NCI-H82 (cell line): ENCODE measurements at places on chromosomes 11 and 22.

DNA sequence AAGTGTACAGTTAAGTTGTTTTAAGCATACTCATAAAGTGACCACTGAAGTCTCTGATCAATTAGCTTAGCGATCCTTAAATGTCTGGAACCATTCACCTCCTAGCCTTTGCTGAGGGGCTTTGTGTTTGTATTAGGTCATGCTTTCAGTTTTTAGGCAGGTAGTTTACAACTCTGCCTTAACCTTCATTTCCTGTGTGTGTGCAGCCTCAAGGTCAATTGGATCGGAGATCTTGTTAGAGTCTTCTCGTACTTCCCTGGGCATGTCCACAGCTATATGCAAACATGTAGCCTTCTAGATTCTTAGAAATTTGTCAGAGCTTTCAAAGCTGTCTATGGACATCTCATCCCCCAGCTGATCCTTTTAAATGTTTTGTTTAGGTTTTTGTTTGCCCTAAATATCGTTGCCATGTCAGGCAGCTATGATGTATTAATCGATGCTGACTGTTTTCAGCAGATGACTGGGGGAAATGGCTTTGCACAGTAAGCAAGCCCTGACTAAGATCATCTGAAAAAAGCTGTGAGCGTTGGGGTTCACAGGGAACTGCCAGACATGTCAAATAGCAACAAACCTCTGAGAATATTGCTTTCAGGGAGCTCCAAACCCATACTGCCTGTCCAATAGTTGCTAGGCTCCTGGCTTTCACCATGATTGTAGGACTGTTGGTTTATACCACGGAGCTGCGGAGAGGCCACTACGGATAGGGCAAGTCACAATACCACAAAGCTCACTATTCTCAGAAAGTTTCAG, 45.6 kb downstream of the GLYAT start:
- DNase-seq: no peak

DNA sequence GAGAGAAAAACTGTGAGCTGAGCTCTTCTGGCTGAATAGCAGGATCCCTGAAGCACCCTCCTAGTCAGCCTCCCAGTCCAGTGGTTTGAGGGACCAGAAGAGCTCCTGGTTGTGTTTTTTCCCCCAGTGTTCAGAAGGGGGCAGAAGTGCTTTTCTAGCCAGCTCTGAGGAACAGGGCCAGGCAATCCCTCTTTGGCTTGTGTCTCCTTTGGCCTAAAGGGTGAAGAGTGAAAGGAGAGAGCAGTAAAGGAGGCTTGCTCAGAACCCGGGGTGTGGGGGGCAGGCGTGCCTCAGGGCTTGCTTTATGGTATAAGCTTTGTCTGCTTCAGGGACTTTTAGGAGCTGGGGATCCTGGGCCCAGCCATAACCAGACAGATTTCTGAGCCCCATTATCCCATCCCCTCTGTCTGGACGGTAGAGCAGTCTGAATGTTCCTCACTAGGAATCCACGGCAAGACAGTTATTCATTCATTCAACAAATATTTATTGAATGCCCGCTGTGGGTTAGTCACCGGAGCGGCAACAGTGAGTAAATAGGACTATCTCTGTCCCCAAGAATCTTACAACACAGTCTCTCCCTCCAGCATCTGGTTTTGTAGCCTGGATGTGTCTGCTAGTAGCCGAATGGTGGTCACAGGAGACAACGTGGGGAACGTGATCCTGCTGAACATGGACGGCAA, 14.5 kb downstream of the ACP2 start:
- peak; percentile 32 for DNase-seq

GRCh38 chr22:50526834-50527801, 1.7 kb upstream of the SCO2 start:
- DNase-seq: peak; percentile 60

DNA sequence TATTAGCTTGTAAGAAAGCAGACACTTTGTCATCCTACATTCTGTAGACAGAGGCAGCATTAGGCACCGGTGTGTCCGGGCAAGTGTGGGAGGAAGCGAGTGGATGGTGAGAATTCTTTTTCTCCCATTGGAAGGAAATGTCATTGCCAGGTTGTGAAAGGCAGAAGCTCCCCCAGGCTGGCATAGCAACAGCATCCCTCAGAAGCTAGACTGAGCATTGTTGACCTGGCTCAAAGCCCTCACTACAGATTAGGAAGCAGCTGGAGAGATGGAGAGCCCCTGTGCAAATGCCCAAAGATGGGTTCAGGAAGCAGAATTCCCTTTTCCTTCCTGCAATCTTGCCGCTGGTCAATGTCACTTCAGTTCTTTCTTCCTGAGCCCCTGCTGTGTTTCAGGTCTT, 1299.3 kb downstream of the TBC1D22A start:
- DNase-seq: no peak

GRCh38 chr11:32099516-32099915, 8.6 kb downstream of the RCN1 start:
- peak; percentile 34 for DNase-seq

DNA sequence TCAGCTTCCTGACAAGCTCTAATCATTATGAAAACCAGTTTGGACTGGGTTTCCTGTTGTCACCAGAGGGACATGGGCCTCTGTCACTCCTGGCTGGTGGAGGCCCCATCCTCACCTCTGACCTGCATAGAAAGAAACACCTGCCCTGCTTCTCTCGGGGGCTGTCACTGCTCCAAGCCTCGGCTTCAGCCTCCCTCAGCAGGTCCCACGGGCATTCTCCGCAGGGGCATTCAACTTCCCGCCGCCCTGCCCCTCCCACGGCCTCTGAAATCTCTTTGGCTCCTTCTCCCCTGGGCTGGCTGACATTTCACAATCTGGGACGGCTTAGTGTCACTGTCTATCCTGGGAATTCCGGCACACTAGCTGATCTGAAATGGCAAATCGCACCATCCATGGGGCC, 257.9 kb downstream of the CTTN start:
- DNase-seq: no peak

GRCh38 chr11:74546752-74547151, 45.6 kb upstream of the POLD3 start:
- no peak for DNase-seq

GRCh38 chr11:79066456-79067351, 374.1 kb downstream of the TENM4 start:
- peak; percentile 47 for DNase-seq

DNA sequence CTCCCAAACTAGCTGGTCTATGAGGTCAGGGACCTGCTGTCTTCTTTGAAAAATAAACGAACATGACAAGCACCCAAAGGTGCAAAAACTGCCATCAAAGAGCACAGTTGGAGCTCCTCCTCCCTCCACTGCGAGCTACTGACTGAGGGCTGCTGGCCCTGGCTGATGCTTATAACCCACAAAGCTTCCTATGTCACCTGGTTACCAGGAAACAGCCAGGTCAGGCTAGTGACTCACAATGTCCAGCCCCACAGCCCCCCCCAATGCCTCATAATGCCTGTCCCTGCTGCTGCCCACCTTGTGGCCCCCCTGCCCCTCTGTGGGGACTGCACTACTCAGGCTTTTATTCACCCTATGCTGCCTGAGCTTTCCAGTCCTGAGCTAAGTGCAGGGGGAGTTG, at the start of gene DRICH1:
TSS of gene DRICH1 (minus strand) at position 144 of the 400 bp plus-strand sequence. CDS start 298 bp downstream, outside the sequence.
- no peak for DNase-seq

DNA sequence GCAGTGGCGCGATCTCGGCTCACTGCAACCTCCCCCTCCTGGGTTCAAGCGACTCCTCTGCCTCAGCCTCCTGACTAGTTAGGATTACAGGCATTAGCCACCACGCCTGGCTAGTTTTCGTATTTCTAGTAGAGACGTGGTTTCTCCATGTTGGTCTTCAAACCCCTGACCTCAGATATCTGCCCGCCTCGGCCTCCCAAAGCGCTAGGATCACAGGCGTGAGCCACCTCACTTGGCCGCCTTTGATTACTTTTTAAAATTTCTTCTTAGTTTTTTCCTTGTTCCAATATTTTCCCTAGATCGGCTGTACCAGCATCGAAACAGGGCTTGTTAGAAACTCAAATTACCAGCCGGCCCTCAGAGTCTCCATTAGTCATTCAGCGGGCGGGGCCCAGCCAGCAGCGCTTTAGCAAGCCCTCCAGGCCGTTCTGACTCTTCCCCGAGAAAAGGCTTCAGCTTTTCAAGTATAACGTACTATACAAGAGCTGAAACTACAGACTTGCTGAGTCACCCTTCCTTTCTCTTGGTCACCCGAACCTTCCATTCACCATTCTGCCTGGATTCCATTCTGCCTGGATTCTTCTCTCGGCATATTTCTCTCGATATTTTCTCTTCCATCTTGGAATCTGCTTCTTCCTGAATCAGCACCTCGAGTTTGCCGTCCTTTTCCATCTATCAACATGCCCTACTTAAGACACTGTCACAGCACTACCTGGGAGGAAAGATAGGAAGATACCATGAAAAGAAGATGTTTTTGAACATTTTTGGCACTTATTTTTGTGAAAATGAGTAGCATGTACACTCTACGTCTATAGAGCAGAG, 6.7 kb upstream of the CAPRIN1 start:
- no peak for DNase-seq
